Activated naive CD4-positive, alpha-beta T cell treated with anti-CD3 and anti-CD28 coated beads for 36 hours (primary cell): ENCODE measurements at places on chromosomes 2 and 18. TPM values are rescaled to one million over a fixed set of nuclear protein-coding genes. Genes with fewer than 3 reads are reported as not detected.

DNA sequence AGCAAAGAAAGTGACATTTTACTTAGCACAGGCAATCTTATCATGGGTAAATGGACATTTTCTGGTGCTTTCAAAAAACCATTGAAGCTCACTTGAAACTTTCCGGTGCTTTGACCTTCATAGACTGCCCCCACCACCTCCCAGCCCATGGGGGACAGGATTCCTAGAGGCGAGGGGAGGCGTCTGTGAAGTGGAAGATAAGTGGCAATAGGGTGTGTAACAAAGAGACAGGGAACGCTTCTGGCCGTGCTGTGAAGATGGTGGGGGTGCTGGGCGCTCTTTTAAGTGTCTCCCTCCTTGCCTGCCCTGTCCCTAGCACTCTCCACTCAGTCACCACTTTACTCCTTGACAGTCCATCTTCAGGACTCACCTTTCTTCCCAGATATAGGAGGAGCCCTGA is 23.4 kb upstream of the GMPPA start:
- no peak overlapping the region for H3K4me3 ChIP-seq
- no peak overlapping the region for H3K27ac ChIP-seq
- H3K27me3 ChIP-seq = peaks cover 2% of the 10 kb centered on the region
- peaks cover 4% of the 10 kb centered on the region for H3K4me1 ChIP-seq
- no peaks in the 10 kb centered on the region for H3K36me3 ChIP-seq

The TMBIM1 gene
- 43.1 TPM for total RNA-seq

The C2orf72 gene
- not detected for total RNA-seq

DNA sequence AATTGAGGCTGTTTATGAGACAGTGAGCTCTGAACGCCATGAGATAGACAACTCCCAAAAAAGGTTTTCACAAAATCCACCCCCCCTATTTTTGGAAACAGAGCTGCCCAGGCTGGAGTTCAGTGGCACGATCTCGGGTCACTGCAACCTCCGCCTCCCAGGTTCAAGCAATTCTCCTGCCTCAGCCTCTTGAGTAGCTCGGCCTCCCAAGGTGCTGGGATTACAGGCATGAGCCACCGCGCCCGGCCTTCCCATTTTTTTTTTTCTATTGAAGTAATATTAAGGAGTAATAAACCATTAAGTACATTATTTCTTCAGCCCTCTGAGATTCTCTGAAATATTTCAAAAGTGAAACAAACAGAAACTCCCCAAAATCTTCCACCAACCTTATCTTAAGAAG is 252.8 kb upstream of the NETO1 start:
- H3K4me1 ChIP-seq = no peaks in the 10 kb centered on the region
- no peaks in the 10 kb centered on the region for H3K36me3 ChIP-seq
- H3K27me3 ChIP-seq = no peaks in the 10 kb centered on the region
- H3K4me3 ChIP-seq = no peak overlapping the region
- DNase-seq = no peak

GRCh38 chr18:11020161-11020853 is 129.1 kb downstream of the PIEZO2 start:
- no peak for DNase-seq
- H3K27me3 ChIP-seq = no peaks in the 10 kb centered on the region
- no peak overlapping the region for H3K4me3 ChIP-seq
- no peaks in the 10 kb centered on the region for H3K4me1 ChIP-seq

DNA sequence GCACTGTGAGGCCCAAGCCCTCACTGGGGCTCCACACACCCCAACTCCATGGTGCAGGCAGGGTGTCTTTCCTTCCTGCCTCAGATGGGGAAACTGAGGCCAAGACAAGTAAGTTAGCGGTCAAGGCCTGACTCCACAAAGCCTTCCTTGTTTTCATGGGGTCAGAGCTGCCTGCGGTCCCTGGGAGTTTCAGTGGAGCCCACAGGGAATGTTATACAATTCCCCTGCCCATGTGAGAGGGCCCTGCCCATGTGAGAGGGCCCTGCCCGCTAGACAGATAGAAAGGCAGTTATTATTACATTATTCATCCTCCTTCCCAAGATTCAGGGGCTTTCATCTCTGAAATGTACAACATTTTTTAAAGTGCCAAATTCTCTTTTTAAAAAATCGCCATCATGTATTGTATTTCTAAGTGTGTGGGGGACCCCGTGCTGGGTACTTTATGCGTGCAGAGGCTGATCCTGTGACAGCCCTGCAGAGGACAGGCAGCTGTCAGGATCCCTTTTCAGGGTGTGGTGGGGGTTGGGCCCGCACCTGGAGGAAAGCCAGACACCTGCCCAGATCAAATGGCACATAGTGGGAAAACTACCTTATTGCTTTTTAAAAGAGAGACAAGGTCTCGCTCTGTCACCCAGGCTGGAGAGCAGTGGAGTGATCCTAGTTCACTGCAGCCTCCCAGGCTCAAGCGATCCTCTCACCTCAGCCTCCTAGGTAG is 23.4 kb downstream of the FBLN7 start:
- no peaks in the 10 kb centered on the region for H3K27me3 ChIP-seq
- H3K27ac ChIP-seq = no peak overlapping the region

GRCh38 chr2:515441-516127 is 161.6 kb downstream of the TMEM18 start:
- no peaks in the 10 kb centered on the region for H3K4me1 ChIP-seq
- H3K27ac ChIP-seq = no peak overlapping the region
- H3K27me3 ChIP-seq = peaks cover 2% of the 10 kb centered on the region
- no peak overlapping the region for H3K4me3 ChIP-seq

GRCh38 chr2:16020389-16021008 is 80.1 kb downstream of the MYCN start:
- H3K4me1 ChIP-seq = peaks cover 3% of the 10 kb centered on the region
- no peaks in the 10 kb centered on the region for H3K36me3 ChIP-seq
- peaks cover 8% of the 10 kb centered on the region for H3K27me3 ChIP-seq

- no peak overlapping the region for H3K4me3 ChIP-seq
- no peaks in the 10 kb centered on the region for H3K27me3 ChIP-seq
- H3K4me1 ChIP-seq = peaks cover 44% of the 10 kb centered on the region
- H3K27ac ChIP-seq = peak overlapping the region; percentile 65
- H3K36me3 ChIP-seq = peaks cover 32% of the 10 kb centered on the region
Observed at GRCh38 chr18:46265196-46266156, 161.3 kb downstream of the HAUS1 start.

DNA sequence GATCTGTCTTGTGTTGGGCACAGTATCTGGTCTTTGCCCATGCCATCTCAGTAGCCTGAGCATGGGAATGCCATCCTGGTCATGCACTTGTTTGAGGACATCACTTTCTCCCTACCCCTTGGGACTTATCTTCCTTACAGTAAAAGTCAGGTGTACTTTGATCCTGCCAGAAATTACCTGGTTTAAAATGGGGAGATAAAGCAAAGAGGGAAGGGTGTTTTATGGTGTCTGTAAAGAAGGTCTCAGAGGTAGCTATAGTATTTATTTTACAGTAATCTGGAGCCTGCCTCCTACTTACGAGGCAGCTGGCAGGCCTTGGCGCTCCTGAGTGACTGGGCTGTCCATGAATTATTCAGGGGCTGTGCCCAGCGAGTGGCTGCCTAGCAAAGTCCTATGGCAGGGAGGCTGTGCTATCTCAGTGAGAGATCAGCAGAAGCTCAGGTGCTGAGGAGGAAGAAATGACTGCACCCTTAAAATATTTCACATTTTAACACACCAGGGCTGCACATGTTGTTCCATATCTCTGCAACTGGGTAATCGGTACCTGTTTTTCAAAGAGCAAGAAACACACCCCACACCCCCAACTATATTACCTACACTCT is 93.9 kb downstream of the SPTBN1 start:
- H3K4me1 ChIP-seq = peaks cover 15% of the 10 kb centered on the region
- H3K4me3 ChIP-seq = no peak overlapping the region
- peaks cover 1% of the 10 kb centered on the region for H3K36me3 ChIP-seq
- H3K27ac ChIP-seq = no peak overlapping the region
- H3K27me3 ChIP-seq = no peaks in the 10 kb centered on the region

The FZD7 gene
- total RNA-seq = 0.43 TPM

The ABHD1 gene
- 0.19 TPM for total RNA-seq

- H3K4me1 ChIP-seq = peaks cover 5% of the 10 kb centered on the region
- no peaks in the 10 kb centered on the region for H3K36me3 ChIP-seq
- no peaks in the 10 kb centered on the region for H3K27me3 ChIP-seq
- DNase-seq = no peak
- H3K4me3 ChIP-seq = no peak overlapping the region
- no peak overlapping the region for H3K27ac ChIP-seq
Observed at GRCh38 chr2:42801381-42801780, 9.0 kb upstream of the HAAO start.

GRCh38 chr2:51013079-51013932 is 18.6 kb downstream of the NRXN1 start:
- no peak overlapping the region for H3K4me3 ChIP-seq
- no peaks in the 10 kb centered on the region for H3K36me3 ChIP-seq
- no peak overlapping the region for H3K27ac ChIP-seq
- H3K4me1 ChIP-seq = no peaks in the 10 kb centered on the region
- DNase-seq = no peak

- no peaks in the 10 kb centered on the region for H3K4me1 ChIP-seq
- H3K27me3 ChIP-seq = no peaks in the 10 kb centered on the region
- H3K4me3 ChIP-seq = no peak overlapping the region
- DNase-seq = no peak
- H3K27ac ChIP-seq = no peak overlapping the region
Observed at GRCh38 chr2:155842103-155842502, 490.4 kb downstream of the NR4A2 start.

- H3K27ac ChIP-seq = no peak overlapping the region
- H3K36me3 ChIP-seq = no peaks in the 10 kb centered on the region
- no peaks in the 10 kb centered on the region for H3K27me3 ChIP-seq
- H3K4me1 ChIP-seq = no peaks in the 10 kb centered on the region
- no peak overlapping the region for H3K4me3 ChIP-seq
- no peak for DNase-seq
Observed at GRCh38 chr2:220185766-220186305, 558.4 kb downstream of the SLC4A3 start.

GRCh38 chr2:79830501-79830900 is 317.6 kb downstream of the CTNNA2 start:
- H3K4me3 ChIP-seq = no peak overlapping the region
- no peaks in the 10 kb centered on the region for H3K4me1 ChIP-seq
- H3K27ac ChIP-seq = no peak overlapping the region
- no peaks in the 10 kb centered on the region for H3K27me3 ChIP-seq
- no peak for DNase-seq

DNA sequence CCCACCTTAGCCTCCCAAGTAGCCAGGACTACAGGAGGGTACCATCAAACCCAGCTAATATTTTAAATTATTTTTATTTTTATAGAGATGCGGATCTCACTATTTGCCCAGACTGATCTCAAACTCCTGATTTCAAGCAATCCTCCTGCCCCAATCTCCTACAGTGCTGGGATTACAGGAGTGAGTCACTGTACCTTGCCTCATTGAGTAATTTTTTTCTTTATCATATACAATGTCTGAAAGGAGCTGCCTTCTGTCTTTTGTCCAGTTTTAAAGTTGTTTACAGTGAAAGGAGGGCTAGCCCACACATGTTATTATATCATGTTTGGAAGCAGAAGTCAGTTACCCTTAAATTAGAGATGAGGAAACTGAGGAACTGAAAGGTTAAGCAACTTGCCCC is 32.5 kb downstream of the PRKRA start:
- peaks cover 4% of the 10 kb centered on the region for H3K36me3 ChIP-seq
- no peak overlapping the region for H3K27ac ChIP-seq
- DNase-seq = no peak
- peaks cover 7% of the 10 kb centered on the region for H3K4me1 ChIP-seq
- H3K27me3 ChIP-seq = no peaks in the 10 kb centered on the region
- H3K4me3 ChIP-seq = no peak overlapping the region

DNA sequence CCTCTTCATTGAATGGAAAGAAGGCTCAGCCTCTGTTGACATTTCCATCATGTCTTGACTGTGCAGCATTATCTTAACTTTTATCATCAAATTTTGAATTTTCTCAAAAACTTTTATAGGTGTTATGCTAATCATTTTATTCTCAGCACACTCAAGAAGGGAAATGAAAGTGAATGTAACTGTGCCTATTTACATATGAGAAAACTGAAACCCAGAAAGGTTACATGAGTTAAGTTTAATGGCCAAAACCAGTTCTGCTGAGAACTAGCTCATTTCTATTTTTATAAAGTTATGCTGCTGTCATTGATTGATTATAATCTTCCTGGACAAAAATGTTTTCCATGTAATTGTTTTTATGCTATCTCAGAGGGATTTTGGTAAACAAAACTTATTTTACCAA is 618.8 kb upstream of the NRXN1 start:
- no peak overlapping the region for H3K4me3 ChIP-seq
- H3K27me3 ChIP-seq = no peaks in the 10 kb centered on the region
- H3K4me1 ChIP-seq = no peaks in the 10 kb centered on the region
- H3K27ac ChIP-seq = no peak overlapping the region

The RESP18 gene
- not detected for total RNA-seq

DNA sequence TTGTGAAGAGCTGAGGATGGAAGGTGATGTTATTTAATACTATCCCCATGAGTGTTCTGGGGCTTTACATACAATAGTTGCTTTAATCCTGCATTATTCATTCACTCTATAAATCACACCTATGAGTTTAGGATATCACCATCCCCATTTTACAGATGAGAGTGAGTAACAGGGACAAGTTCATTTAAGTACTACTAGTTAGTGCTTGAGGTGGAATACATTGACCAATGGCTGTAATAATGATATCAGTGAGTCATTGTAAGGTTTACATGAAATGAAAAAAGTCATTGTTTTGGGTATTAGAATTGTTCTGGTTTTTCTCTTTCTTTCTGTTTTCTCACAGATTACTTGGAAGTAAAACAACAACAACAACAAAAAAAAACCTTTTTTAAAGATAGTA is 42.5 kb downstream of the TANC1 start:
- H3K4me3 ChIP-seq = no peak overlapping the region
- H3K36me3 ChIP-seq = no peaks in the 10 kb centered on the region
- H3K27ac ChIP-seq = no peak overlapping the region
- H3K27me3 ChIP-seq = peaks cover 3% of the 10 kb centered on the region
- peaks cover 6% of the 10 kb centered on the region for H3K4me1 ChIP-seq

GRCh38 chr2:36857713-36858112 is 108.6 kb downstream of the STRN start:
- no peak for DNase-seq
- no peaks in the 10 kb centered on the region for H3K27me3 ChIP-seq
- peaks cover 17% of the 10 kb centered on the region for H3K4me1 ChIP-seq
- H3K27ac ChIP-seq = no peak overlapping the region
- peaks cover 23% of the 10 kb centered on the region for H3K36me3 ChIP-seq

GRCh38 chr18:44325903-44326635 is 354.6 kb upstream of the SETBP1 start:
- H3K27ac ChIP-seq = no peak overlapping the region
- peak; percentile 21 for DNase-seq
- no peak overlapping the region for H3K4me3 ChIP-seq
- H3K4me1 ChIP-seq = no peaks in the 10 kb centered on the region
- H3K36me3 ChIP-seq = no peaks in the 10 kb centered on the region
- no peaks in the 10 kb centered on the region for H3K27me3 ChIP-seq

DNA sequence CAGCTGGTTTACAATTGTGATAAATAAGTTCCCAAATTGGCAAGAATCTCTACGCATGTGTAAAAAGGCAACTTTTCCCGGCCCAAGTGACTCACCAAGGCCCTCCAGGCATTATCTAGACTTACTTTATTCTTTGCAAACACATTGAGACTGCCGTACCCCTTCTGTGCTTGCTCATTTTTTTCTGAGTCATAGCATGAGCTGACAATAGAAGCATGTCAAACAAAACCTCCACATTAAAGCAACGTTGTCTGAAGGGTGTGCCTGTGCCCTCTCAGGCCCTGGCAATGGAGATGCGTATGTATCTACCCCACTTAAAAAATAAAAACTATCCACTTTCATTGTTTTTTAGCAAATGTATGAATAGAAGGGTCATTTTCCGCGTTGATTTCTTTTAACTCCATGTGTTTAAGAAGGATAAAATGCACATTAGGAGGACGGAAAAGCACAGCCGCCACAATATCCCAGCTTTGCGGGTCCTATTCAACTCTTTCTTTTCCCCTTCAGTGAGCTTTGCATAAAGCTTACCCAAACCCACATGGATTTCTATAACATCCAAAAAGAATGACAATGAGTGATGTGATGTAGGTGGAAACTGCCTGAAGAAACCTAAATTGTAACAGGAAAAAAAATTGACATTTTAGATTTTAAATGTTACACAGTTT is 298.2 kb downstream of the CDCA7 start:
- no peak overlapping the region for H3K27ac ChIP-seq
- DNase-seq = no peak
- H3K27me3 ChIP-seq = peaks cover 7% of the 10 kb centered on the region
- no peak overlapping the region for H3K4me3 ChIP-seq
